Spleen (tissue), 13 donors: ENCODE measurements at places on chromosomes 3 and 15. TPM values are rescaled to one million over a fixed set of nuclear protein-coding genes. Genes with fewer than 3 reads are reported as not detected.

Gene FBXW12
- not detected for total RNA-seq

- H3K27ac ChIP-seq, result peak overlapping the region; percentile 41
- H3K36me3 ChIP-seq, result peaks cover 7% of the 10 kb centered on the region
- H3K4me1 ChIP-seq, result peaks cover 16% of the 10 kb centered on the region
Measured at GRCh38 chr15:55240125-55240760, 43.5 kb upstream of the RSL24D1 start.

DNA sequence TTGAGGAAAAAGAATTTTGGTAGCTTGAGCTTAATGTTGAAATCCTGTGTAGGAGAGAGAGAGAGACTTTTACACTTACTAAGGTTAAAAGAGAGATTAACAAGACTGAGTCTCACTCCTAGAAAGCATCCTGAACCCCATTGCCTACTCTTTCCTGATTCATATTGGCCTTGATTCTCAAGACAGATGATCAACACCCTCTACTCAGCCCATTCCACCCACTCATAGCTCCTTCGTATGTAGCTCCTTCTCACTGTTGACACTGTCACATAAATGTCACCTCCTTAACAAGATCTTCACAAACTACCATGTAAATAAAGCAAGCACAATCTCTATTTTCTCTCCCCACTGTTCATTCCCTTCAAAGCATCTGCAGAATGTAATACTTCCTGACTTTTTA lies 574.6 kb upstream of the LMCD1 start:
- no peaks in the 10 kb centered on the region for H3K4me1 ChIP-seq
- no peaks in the 10 kb centered on the region for H3K36me3 ChIP-seq
- DNase-seq, result no peak
- H3K27me3 ChIP-seq, result no peaks in the 10 kb centered on the region
- no peak overlapping the region for H3K27ac ChIP-seq

Gene FAM107A
- total RNA-seq, result 24.3 TPM

DNA sequence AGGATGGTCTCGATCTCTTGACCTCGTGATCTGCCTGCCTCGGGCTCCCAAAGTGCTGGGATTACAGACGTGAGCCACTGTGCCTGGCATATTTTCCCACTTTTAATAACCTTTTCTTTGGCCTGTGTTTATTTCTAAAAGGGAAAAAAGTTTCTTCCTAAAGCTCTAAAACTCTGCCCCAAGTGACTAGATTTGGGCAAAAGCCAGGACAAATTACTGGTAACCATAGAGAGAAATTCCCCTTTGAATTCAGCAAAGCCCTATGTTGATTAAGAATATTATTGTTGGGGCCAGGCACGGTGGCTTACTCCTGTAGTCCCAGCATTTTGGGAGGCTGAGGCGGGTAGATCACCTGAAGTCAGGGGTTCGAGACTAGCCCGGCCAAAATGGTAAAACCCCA lies 11.5 kb upstream of the TRPM7 start:
- H3K36me3 ChIP-seq, result peaks cover 10% of the 10 kb centered on the region
- no peak overlapping the region for H3K4me3 ChIP-seq
- no peaks in the 10 kb centered on the region for H3K4me1 ChIP-seq
- no peaks in the 10 kb centered on the region for H3K27me3 ChIP-seq

GRCh38 chr15:36161771-36162212 lies 417.6 kb upstream of the CDIN1 start:
- no peak for DNase-seq
- no peaks in the 10 kb centered on the region for H3K4me1 ChIP-seq
- H3K36me3 ChIP-seq, result no peaks in the 10 kb centered on the region
- H3K4me3 ChIP-seq, result no peak overlapping the region
- no peaks in the 10 kb centered on the region for H3K27me3 ChIP-seq
- H3K27ac ChIP-seq, result no peak overlapping the region
